ENCODE measurements at places on chromosomes 6 and 20.
A peak's percentile ranks its signal among the peaks of the same experiment; 100 is the strongest.

DNA sequence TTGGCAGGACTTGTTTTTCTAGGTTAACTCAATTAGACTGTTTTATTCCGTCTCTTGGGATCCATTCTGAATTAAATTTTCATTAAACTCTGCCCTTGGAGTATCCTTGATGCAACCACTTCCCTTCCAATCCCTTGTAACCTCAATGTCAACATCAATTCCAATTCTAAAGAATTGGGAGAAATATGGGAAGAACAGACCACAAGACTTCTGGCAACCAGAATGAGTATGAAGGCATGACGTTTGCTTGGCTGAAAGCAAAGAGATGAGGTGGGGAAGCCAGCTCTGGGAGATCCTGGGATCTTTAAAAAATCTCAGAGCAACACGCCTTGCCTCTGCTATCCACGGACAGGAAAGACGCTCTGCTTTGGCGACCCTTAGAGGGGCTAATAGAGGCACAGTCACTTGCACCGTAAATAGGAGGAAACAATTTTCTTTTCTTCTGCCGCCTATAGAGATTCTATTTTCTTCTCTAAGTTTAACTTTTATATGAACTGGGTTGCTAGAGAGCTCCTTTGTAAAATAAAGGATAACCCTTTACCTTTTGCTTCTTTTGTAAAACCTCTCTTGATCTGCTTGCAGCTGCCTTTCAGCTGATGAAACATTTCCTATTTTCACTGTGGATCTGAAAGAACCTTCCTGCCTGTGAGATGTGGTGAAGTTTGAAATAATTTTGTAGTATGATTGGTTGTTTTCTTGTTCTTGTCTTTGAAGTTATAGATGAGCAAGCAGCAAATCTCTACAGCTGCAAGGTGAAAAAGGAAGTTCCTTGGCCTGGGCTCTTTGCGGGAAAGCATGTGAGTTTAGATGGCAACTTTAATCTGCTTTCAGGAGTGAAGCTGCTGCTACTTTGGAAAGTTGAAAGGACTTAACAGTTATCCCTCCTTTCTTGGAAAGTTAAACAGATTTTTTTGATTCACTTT lies at the start of gene ASIP:
TSS of gene ASIP (plus strand) at position 731 of the 923 bp plus-strand sequence. CDS start 18,952 bp downstream, outside the sequence.
- DNase-seq, result peak; percentile 61
- peaks cover 29% of the 10 kb centered on the region for H3K4me1 ChIP-seq
- H3K27ac ChIP-seq, result peak within 1 kb of the TSS; percentile 63
- no peak within 1 kb of the TSS for H3K4me3 ChIP-seq

GRCh38 chr6:77095936-77096627 lies 367.2 kb downstream of the HTR1B start:
- no peak overlapping the region for H3K4me3 ChIP-seq
- no peaks in the 10 kb centered on the region for H3K36me3 ChIP-seq
- no peak overlapping the region for H3K27ac ChIP-seq
- no peaks in the 10 kb centered on the region for H3K4me1 ChIP-seq

GRCh38 chr6:25377664-25378063 lies 98.5 kb downstream of the CARMIL1 start:
- no peak overlapping the region for H3K4me3 ChIP-seq
- no peak overlapping the region for H3K27ac ChIP-seq
- H3K36me3 ChIP-seq, result no peaks in the 10 kb centered on the region
- no peak for DNase-seq
- H3K4me1 ChIP-seq, result no peaks in the 10 kb centered on the region

DNA sequence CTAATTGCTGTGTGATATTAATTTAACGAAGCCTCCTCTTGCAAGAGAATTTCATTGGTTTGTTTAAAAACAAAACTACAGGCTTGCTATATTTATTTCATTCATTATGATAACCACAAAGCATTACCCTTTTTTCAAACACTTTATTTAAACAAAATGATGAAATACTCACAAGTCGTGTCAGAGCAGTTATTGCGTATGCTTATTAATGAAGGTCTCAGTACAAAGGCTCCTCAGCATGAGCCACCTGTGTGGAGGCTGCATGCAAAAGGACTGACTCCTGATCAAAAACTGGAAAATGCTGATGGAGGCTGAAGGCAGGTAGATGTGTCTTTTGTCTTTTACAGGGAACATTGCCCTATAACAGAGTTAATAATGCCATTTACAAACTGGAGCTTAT lies 130.5 kb downstream of the CRYBG1 start:
- no peaks in the 10 kb centered on the region for H3K36me3 ChIP-seq
- H3K4me3 ChIP-seq, result no peak overlapping the region
- no peaks in the 10 kb centered on the region for H3K27me3 ChIP-seq
- peaks cover 4% of the 10 kb centered on the region for H3K4me1 ChIP-seq
- DNase-seq, result no peak
- no peak overlapping the region for H3K27ac ChIP-seq

GRCh38 chr20:1674361-1674760 lies 16.8 kb upstream of the SIRPG start:
- H3K36me3 ChIP-seq, result no peaks in the 10 kb centered on the region
- H3K27ac ChIP-seq, result no peak overlapping the region
- no peak overlapping the region for H3K4me3 ChIP-seq

DNA sequence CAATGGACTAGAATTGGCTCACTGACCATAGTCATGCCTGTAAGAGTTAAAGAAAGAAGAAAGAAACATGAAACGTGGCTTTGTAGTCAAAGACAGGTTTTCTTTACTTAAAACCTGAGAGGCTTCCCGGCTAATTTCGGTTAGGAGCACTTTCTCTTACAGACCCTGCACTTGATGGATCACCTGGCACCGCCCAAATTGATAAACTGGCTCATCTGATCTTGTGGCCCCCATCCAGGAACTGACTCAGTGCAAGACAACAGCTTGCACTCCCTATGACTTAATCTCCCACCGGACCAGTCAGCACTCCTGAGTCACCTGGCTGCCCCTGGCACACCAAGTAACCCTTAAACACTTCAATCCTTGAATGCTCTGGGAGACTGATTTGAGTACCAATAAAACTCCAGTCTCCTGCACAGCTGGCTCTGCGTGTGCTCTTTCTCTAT lies 12.3 kb downstream of the TMEM14B start:
- no peak for DNase-seq
- no peak overlapping the region for H3K27ac ChIP-seq
- H3K27me3 ChIP-seq, result no peaks in the 10 kb centered on the region

DNA sequence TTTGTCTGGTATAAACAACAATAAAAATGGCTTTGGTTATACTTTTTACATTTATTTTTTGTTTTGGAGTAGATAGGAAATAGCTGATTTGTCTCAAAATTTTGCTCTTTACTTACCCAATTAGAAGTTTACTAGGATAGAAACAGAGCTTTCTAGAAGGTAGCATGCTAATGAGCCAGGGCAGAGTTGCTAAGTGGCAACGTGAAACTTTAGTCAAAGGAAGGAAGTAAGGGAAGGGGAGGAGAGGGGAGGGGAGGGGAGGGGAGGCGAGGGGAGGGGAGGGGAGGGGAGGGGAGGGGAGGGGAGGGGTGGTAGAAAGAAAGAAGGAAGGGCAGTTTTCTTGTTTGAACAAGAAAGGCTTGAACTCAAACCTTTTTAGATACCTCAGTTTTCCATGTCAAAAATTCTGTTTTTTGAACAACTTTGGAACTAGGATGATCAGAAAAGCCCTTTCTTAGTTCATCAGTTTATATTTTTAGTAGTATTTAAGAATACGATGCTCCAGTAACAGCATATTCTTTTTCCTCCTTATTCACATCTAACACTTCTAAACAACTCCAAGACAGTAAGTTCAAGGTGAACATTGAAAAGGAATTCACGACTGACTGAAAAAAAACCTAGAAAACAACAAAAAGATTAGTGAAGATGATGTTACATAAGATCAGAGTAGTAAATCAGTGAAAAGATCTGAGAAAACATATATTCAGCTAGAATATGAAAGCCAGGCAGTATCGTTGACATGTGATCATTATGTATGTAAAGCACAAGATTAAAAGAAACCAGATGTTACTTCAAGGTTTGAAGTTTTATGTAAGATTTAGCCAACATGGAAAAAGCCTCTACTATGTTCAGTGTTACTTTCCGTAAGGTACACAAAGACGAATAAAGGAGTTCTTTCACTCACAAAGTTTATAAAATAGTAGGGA lies 263.4 kb downstream of the ARHGAP18 start:
- no peaks in the 10 kb centered on the region for H3K4me1 ChIP-seq
- no peaks in the 10 kb centered on the region for H3K36me3 ChIP-seq
- no peak overlapping the region for H3K4me3 ChIP-seq
- no peak for DNase-seq

DNA sequence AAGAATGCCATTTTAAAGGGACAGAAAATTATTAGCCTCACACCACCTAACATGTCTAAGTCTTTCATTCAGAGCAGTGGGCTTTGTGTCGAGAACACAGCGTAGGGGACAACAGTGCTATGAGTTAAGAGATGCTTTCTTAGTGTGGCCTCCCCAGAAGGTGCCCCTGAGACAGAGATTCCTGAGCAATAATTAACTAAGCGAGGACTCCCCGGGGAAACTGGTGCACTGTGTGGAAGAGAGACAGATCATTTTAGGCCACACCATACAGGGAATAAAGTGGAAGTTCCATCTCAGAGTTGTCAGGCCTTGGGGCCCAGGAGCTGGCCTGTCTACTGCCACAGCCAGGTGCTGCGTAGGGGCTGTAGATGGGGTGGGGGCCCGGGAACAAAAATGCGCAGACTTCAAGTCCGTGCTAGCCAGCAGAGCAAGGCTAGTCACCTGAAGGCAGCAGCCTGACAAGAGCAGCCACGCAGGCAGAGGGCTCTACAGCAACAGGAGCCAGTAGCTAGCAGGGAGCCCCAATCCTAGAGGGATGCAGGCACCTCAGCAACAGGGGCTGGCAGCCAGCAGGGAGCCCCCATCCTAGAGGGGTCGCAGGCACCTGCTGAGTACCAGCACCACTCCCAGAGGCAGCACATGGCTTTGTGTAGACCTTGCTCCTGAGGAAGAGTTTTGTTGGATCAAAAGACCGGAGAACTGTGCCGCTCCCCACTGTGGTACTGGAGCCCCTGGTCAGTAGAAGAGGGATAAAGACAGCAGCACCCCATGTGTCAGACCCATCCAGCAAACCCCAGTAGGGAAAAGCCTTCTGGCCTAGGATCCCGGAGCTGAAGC lies 63.0 kb upstream of the NXT1 start:
- no peak overlapping the region for H3K4me3 ChIP-seq
- no peaks in the 10 kb centered on the region for H3K27me3 ChIP-seq
- H3K27ac ChIP-seq, result no peak overlapping the region
- no peak for DNase-seq

DNA sequence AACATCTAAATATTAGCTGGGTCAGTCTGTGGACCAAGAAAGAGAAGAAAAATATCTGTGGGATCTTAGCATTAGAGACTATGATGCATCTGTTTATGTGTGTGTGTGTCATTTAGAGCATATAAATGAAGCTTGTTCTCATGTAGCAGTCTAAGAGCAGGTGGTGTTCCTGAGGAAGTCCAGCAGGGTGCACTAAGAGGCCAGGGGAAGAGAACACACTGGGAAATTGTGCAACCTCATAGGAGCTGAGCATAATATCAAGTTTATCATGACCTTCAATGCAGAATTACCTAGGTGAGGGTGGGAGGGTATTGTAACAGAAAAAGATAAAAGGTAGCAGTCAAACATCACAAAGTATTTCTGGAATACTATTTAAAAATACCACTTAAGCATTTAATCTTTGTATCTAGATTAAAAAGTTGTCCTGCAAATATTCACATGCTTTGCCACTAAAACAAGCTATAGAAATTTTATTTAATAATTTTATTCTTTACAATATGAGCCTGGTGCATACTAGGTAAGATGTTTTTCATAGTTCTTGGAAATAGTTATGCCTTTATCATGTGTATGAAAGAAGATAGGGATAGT lies 80.5 kb downstream of the SMPDL3A start:
- H3K27me3 ChIP-seq, result no peaks in the 10 kb centered on the region
- no peak for DNase-seq
- H3K4me1 ChIP-seq, result no peaks in the 10 kb centered on the region
- no peaks in the 10 kb centered on the region for H3K36me3 ChIP-seq

- no peak overlapping the region for H3K4me3 ChIP-seq
- H3K27ac ChIP-seq, result no peak overlapping the region
- no peaks in the 10 kb centered on the region for H3K27me3 ChIP-seq
- no peak for DNase-seq
Measured at GRCh38 chr6:9370480-9370879, 935.1 kb upstream of the SLC35B3 start.

DNA sequence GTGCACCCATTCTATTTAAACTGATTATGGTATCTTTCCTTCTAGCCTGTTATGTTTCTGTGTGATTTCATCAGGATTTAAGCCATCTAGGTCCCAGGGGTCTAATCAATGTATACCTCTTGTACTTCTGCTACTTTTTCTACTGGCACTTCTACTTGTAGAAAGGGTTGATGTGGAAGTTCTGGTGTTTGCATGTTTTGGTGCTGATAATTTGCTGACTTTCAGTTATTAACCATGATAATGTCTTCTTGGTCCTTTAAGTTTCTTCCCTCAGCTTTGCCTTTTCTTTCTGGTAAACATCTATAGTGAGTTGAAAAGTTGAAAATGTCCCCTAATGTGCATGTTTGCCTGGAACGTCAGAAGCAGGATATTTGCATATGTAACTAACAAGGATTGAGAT lies 390.6 kb upstream of the MAP3K7 start:
- H3K27ac ChIP-seq, result no peak overlapping the region
- no peaks in the 10 kb centered on the region for H3K4me1 ChIP-seq
- H3K36me3 ChIP-seq, result no peaks in the 10 kb centered on the region
- H3K4me3 ChIP-seq, result no peak overlapping the region

DNA sequence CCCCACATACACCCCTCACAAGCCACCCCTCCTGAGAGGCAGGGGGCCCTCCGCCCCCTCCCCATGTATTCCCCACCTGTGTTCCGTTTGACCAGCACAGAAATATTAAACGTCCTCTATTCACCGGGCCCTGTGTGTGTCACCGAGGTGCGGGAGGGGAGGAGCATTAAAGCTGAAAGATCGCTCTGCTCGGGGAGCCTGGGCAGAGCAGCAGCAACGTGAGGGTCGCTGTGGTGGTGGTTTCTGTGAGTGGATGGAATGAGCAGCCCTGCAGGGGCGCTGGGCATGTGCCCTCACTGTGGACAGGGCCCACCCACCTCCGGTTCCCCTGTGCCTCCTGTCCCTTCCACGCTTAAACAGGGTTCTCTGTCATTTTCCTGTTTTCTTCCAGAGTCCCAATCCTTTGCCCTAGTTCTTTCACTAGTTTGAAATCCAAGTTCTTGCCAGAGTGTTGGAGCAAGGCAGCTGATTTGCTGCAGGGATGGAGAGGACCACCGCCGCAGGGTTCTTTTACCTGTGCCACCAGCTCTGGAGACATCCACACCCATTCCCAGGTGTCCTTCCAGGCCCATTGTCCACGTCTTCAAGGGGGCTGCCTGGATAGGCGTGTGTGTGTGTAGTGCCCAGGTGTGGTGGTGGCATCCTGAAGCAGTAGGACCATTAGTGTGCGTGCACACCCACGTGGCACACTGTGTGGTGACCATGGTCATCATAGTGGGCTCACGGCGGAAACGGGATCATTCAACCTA lies 37.6 kb upstream of the MDFI start:
- H3K4me1 ChIP-seq, result peaks cover 13% of the 10 kb centered on the region
- no peaks in the 10 kb centered on the region for H3K36me3 ChIP-seq
- DNase-seq, result no peak
- no peak overlapping the region for H3K4me3 ChIP-seq
- no peak overlapping the region for H3K27ac ChIP-seq

Data from B cell (primary cell).